ENCODE measurements at places on chromosomes 4 and X.
A peak's percentile ranks its signal among the peaks of the same experiment; 100 is the strongest.

GRCh38 chrX:150848914-150849365, 49.5 kb downstream of the CD99L2 start:
- DNase-seq, result peak; percentile 49

DNA sequence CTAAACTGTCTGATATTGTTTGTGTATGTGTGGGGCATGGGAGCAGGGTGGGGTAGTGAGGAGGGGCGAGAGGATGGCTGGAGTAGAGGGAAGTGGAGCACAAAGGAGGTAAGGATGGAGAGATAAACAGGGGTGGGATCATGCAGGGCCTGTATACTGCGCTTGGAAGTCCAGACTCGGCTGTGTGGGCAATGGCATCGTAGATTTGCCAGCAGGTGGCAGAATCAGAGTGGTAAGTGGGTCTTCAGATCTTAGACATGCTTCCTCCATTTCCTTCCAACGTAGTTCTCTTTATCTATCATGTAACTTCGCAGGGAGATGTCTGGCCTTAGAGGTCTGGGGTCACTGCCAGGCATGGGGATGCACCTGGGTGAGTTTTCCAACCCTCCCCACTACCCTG, 155.5 kb downstream of the PDGFRA start:
- DNase-seq, result no peak

GRCh38 chr4:126776361-126776760, 856.4 kb upstream of the INTU start:
- no peak for DNase-seq

DNA sequence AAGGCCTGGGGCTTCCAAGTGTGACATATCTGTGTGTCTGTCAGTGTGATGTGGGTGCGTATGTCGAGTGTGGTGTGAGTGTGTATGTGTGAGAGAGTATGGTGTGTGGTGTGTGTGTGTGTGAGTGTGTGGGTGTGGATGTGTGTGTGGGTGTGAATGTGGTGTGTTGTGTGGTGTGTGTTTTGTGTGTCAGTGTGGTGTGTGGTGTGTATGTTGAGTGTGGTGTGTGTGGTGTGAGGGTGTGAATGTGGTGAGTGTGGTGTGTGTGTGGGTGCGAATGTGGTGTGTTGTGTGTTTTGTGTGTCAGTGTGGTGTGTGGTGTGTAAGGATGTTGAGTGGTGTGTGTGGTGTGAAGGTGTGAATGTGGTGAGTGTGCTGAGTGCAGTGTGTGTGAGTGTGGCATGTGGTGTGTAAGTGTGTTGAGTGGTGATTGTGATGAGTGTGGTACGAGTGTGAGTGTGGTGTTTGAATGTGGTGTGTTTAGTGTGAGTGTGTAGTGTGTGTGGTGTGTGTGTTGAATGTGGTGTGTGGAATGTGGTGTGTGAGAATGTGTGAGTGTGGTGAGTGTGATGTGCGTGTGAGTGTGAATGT, 61.6 kb upstream of the SORCS2 start:
- no peak for DNase-seq

GRCh38 chr4:120056246-120056645, 10.4 kb downstream of the MAD2L1 start:
- DNase-seq, result no peak

DNA sequence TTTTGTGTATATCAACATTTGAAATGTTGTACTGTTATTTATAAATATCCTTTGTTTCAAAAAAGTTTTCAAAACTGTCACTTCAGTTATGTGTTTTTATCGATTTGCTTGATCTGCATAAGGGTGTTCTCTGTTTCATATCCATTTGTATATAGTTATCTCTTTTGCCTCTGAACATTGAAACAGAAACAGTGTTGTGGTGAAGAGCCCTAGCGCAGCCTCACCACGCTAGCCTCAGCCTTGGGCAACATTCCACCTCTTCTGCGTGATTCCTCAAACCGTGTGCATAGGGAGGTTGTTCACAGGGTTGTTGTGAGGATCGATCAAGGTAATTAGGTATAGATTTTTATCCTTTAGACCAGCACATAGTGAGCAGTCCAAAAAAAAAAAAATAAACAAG, 287.0 kb upstream of the GALNT7 start:
- DNase-seq, result no peak
